Iris pigment epithelial cell (primary cell): ENCODE measurements at places on chromosomes 16 and 17.
A peak's percentile ranks its signal among the peaks of the same experiment; 100 is the strongest.

DNA sequence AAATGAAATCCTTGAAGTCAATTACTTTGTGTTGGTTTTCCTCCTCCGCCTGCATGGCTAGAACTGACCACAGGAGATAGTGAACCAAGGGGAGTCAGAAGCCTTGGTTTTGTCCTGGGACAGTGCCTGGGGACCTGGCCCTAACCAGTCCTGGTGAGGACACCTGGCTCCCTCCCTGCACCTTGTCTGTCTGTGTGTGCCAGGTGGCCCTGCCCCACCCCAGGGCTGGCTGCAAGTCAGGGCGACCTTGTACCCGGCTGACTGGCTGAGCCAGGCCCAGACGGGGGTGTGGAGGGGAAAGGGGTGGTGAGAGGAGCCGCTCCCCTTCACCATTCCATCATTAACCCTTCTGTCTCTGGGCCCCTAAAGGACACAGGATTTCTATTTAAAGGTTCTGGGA, 3.4 kb downstream of the RAPGEFL1 start:
- no peak for DNase-seq

GRCh38 chr16:4239020-4239419, 2.9 kb downstream of the SRL start:
- DNase-seq: no peak

- no peak for DNase-seq
Observed at GRCh38 chr17:75828076-75828400, 16.2 kb downstream of the UNC13D start.

DNA sequence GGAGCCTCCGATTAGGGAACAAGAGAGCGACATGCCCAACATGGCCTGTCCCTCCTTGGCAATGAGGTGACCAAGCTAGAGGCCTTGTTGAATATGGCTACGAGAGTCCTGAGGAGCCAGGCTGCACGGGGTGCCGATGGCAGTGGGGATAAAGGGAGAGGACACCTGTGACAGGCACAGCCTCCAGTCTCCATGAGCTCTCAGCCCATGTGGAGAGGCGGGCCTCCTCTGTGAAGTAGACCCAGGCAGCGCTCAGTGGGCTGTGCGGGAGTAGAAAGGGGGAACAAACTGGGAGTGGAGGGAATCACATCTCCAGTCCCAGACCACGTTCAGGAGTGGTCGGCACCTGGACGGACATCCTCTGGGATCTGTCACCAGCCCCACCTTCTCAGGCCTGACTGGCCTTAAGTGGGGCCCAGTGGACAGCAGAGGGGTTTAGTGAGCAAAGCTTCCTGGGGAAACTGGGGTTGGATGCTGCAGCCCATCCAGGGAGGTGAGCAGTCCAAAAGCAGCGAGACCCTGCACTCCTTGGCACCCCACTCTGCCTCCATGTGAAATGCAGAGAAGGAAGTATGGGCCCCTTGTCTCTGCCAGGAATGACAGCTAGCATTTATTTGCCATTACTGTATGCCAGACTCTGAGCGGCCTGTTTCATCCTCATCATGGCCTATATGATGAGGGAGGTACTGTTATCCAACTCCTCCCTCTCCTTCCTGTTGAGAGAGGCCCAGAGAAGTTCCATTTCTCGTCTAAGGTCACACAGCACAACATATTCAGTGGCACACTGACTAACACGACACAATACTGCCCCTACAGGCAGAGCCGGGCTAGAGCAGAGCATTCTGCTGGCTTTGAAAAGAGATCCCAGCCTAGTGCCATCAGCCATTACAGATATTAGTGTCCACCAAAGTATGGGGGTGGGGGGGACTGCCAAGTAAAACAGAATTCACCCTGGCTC, 4.5 kb upstream of the TMEM92 start:
- peak; percentile 76 for DNase-seq

DNA sequence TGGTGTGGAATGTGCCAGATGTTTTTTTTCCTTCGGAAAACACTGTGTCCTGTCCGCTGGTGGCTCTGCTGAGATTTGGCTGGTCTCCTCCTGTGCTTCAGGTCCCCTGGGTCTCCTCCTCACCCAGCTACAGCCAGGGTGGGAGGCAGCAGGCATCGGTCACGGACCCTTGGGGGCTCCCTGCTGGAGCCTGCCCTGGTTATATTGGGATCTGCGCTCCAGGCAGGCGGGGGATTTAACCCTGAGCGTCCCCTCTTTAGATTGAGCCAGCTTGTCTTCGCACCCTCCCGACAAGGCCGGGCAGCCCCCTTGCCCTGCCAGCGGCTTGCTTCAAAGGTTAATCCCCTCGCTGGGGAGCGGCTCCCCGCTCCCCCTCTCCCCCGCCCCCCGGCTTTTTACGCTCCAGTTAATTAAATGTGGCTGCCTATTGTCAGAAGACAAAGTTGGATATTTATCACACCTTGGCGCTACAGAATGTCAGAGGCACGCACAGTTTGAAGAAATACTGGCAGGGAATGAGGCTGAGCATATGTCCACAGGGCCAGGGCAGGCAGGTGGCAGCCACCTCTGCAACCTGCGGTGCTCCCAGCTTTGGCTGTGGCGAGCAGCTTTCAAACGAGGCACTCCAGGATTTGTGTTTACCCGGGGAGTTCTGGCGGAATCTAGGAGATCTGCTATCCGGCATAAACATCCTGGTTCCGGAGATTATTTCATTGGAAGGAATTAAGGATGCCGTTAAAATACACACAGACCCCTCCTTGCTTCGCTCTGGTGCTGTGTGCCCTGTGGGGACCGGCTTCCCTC, 38.2 kb upstream of the GSE1 start:
- no peak for DNase-seq

GRCh38 chr17:56772442-56772841, 61.3 kb downstream of the C17orf67 start:
- no peak for DNase-seq

GRCh38 chr16:54080524-54081008, 206.0 kb downstream of the IRX3 start:
- peak; percentile 99 for DNase-seq

DNA sequence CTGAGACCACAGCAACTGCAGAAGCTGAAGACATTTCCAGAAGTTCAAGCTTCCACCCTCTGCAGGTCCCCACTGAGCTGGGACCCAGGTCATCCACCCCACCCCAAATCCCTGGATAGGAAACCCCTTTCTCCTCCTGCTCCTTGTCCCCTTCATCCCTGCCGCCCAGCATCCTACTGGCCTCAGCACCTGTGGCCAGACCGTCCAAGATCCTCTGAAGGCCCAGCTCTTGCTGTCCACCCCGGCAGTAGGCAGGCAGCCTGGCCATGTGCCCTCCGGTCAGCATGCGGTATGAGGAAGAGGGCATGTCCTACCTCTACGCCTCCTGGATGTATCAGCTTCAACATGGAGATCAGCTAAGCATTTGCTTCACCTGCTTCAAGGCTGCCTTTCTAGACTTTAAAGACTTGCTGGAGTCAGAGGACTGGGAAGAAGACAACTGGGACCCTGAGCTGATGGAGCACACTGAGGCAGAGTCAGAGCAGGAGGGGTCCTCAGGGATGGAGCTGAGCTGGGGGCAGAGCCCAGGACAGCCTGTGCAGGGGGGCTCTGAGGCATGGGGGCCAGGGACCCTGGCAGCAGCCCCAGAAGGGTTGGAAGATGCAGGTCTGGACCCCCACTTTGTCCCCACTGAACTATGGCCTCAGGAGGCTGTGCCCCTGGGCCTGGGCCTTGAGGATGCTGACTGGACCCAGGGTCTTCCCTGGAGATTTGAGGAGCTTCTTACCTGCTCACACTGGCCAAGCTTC, 3.0 kb downstream of the TEX19 start:
- DNase-seq: no peak

GRCh38 chr16:20911361-20911760, 10.8 kb downstream of the LYRM1 start:
- peak; percentile 49 for DNase-seq

GRCh38 chr17:36523113-36523512, 11.6 kb downstream of the MYO19 start:
- no peak for DNase-seq

DNA sequence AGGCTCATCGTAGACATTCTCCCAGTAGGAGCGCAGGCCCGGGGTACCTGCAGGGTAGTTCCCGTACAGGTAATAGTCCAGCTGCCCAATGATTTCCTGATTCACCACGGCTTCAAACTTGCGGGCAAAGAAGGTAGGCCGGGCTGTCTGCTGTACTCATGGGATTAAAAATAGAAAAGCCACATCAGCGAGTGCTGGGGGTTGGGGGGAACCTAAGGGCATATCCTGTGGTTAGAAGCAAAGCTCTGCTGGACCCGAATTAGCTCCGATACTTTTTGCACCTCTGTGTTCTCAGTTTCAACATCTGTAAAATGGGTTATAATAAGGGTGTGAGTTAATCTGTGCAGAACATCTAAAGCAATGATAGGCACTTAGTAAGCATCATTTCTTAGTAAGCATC, 336.2 kb downstream of the XYLT1 start:
- no peak for DNase-seq

DNA sequence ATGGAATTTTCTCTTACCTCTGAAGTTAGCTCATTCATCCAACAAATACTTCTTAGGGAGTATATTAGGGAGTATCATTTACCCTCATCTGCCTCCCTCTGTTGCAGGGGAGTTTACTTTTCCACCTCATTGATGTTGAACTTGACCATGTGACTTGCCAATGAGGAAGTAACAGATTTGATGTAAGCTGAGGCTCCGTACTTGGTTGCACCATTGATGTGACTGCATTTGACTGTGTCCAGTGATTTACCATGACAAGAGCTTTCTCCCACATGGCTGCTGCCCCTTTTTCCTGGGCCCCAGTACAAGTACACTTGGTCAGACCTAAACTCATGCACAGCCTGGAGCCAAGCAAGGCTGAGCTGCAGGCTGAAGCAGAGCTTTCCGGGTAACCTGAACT, 81.6 kb upstream of the HS3ST2 start:
- DNase-seq: no peak

GRCh38 chr16:58152246-58152868, 23.2 kb upstream of the CFAP20 start:
- no peak for DNase-seq

DNA sequence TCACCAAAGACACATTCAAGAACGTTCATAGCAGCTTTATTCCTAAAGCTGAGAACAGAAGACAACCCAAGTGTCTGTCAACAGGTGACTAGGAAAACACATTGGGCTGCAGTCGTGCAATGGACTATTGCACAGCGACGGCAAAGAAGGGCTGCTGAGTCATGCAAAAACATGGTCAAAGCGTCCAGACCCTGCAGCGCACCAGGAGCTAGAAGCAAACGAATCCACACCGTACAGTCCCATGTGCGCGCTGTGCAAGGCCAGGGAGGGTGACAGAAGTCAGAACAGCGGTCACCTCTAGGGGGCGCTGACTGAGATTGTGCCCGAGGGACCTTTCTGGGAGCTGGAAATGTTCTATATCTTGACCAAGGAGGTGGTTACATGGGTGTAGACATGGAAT, 266.4 kb downstream of the MAF start:
- DNase-seq: no peak

GRCh38 chr16:84754956-84755672, 55.3 kb downstream of the USP10 start:
- no peak for DNase-seq

GRCh38 chr16:13638218-13638617, 281.7 kb upstream of the ERCC4 start:
- DNase-seq: no peak

- DNase-seq: no peak
Observed at GRCh38 chr17:48995304-48995973, 1.7 kb upstream of the IGF2BP1 start.
